ENCODE measurements at places on chromosomes 2 and 18. TPM values are rescaled to one million over a fixed set of nuclear protein-coding genes. Genes with fewer than 3 reads are reported as not detected.

DNA sequence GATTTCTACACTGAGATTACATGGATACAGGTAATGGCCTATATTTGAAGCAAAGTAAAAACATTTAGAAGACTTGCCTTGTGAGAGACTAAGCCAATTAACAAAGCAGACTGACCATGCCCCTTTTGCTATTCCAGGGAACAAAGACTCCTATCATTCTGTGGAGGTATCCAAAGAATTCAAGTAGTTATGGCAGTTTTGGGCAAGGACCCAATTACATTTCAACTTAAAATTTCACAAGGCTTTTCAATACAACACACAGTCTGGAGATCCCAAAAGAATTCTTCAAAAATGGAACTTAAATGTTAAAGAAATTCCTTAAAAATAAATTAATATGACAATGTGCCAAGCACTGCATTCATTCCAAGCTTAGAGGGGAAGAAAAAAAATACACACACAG, 109.2 kb upstream of the CHRNA1 start:
- DNase-seq, result no peak

CD28 gene
- 0.31 TPM for total RNA-seq

- no peak for DNase-seq
Measured at GRCh38 chr2:215811409-215812345, 201.7 kb downstream of the MREG start.

DNA sequence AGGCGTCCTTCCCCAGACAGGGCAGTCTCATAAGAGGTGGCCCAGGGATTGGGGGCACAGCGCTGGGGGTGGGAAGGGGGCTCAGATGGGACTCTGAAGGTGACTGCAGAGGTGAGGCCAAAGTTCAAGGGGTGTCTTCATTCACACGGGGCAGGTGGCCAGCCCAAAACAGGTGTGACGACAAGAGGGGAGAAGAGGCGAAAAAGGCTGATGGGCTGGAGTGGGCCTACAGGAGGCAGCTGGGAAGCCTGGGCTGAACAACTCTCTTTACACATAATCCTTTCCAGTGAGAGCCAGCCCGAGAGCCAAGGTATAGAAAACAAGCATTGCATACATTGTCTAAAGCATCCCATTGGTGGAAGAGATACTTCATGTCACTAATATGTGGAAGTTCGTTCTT, 130.9 kb upstream of the ASB18 start:
- no peak for DNase-seq

CD8B2 gene
- 0.25 TPM for total RNA-seq

NFU1 gene
- 16.6 TPM for total RNA-seq

UGT1A4 gene
- total RNA-seq, result not detected
